ENCODE measurements at places on chromosomes 11 and 22. TPM values are rescaled to one million over a fixed set of nuclear protein-coding genes. Genes with fewer than 3 reads are reported as not detected.
A peak's percentile ranks its signal among the peaks of the same experiment; 100 is the strongest.

- DNase-seq, result no peak
Measured at GRCh38 chr11:113814181-113814580, 34.6 kb downstream of the CLDN25 start.

DNA sequence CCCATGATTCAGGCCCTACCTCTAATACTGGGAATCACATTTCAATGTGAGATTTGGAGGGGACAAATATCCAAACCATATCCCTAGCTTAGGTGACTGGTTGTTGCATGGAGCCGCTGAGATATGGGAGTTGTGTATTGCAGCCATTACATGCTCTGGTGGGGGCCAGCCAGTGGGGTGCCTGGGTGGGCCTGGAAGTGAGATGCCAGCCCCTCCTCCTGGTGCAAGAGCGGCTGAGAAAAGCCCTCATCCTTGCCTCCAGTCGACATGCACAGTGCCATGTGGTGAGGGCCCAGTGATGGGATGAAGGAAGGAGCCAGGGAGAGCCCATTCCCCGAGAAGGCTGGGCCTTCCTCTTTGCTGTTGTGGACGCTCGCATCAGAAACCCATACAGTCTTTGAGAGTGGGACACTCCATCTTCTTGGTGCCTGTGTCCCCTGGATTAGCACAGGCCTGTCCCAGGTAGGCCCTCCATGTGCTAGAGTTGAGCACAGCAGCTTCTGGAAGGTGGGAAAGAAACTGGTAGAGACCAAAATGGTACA lies 1043.0 kb downstream of the TBC1D22A start:
- no peak for DNase-seq

The GPHA2 gene
- total RNA-seq, result not detected

DNA sequence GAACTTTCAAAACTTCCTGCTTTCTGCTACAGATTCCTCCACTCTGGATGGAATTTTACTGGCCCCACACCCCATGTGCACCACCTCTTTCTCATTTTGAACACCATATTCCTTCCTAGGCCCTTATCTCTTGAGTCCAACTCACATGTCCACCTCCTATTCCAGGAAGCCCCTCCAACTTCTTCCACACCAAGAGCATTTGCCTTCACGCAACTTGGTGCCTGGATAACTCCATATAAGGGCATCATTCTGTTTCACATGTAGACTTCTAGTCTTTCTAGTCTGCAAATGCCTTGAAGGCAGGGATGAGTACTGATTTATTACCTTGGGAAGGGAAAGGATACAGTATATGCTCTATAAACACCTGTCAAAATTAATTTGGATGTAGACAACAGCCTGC lies 17.5 kb downstream of the GAB2 start:
- DNase-seq, result no peak

DNA sequence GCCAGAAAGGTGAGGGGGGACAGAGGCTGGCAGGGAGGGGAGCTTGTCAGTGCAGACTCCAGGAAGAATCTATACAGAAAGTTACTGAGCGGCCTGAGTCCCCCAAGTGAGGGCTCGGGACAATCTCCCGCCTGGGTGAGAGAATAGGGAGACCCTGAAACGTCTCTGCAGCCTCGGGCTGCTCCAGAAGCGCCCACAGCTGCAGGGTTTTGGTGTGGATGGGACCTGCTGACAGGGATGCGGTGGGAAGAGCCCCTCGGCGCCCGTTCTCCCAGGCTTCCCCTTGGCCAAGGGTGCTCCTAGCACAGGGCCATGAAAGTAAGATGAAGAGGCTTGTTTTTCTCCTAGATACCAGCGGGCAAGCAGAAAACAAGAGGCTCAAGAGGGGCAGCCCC lies 743 bp upstream of the RCE1 start:
- DNase-seq, result no peak

- DNase-seq, result no peak
Measured at GRCh38 chr11:66006891-66007176, 4.5 kb downstream of the BANF1 start.

The BTG4 gene
- not detected for total RNA-seq

- peak; percentile 95 for DNase-seq
Measured at GRCh38 chr11:27218421-27219038, 144.5 kb downstream of the CCDC34 start.

- DNase-seq, result peak; percentile 80
Measured at GRCh38 chr11:43866520-43866919, 14.1 kb upstream of the ALKBH3 start.

The TOM1 gene
- total RNA-seq, result 39.4 TPM

DNA sequence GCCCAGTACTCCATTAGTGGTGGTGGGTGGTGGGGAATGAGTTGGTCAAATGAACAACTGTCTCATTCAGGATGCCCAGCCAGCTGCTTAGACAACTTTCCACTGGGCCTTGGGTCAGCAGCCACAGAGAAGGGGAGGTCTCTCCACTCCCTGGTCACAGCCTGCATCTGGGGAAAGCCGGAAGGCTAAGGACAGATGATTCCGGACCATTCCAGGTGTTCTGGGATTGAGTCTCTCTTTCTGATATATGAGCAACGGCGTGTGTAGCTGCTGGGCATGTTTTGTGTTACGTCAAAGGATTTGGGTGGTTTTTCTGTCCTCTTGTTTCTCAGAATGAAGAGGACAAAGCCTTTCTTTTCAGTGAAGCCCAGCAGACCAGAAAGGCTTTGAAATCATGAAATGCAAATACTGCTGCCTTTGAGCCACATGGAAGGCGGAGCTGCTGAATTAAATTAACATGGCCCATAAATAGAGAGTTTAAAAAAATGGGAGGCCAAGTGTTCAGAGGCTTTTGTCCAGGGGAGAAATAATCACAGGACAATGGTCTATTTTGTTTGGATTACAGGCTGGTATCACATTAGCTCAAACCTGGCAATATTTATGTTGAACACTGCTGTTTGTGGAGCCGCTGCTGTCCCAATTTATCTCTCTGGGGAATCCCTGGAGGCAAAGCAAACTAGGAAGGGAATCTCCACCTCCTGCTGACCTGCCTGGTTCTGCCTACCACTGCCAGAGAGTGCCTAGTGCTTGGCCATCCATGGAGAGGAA lies 234.4 kb upstream of the E2F8 start:
- no peak for DNase-seq

The SYT9 gene
- not detected for total RNA-seq

The MYRF gene
- 1.6 TPM for total RNA-seq

GRCh38 chr11:7167976-7168740 lies 79.4 kb downstream of the RBMXL2 start:
- DNase-seq, result no peak

- no peak for DNase-seq
Measured at GRCh38 chr22:30021881-30022619, 58.2 kb upstream of the HORMAD2 start.

The LDHAL6A gene
- total RNA-seq, result not detected

GRCh38 chr11:108718466-108718865 lies 53.6 kb downstream of the DDX10 start:
- no peak for DNase-seq

The BTBD18 gene
- total RNA-seq, result not detected

The OVCH2 gene
- under 0.01 TPM for total RNA-seq

The XNDC1N gene
- total RNA-seq, result 7.2 TPM

DNA sequence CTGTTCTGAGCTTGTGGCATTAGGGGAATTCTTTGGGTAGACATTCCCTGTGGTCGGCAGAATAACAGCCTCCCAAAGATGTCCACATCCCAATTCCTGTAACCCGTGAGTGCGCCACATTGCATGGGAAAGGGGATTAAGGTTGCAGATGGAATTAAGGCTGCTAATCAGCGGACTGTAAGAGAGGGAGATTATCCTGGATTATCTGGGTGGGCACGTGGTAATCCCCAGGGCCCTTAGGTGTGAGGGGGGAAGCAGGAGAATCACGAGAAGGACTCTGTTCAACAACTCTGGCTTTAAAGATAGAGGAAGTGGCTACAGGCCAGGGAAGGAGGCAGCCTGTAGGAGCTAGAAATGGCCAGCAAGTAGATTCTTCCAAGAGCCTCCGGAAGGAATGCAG lies 16.0 kb downstream of the CACNG2 start:
- DNase-seq, result no peak

DNA sequence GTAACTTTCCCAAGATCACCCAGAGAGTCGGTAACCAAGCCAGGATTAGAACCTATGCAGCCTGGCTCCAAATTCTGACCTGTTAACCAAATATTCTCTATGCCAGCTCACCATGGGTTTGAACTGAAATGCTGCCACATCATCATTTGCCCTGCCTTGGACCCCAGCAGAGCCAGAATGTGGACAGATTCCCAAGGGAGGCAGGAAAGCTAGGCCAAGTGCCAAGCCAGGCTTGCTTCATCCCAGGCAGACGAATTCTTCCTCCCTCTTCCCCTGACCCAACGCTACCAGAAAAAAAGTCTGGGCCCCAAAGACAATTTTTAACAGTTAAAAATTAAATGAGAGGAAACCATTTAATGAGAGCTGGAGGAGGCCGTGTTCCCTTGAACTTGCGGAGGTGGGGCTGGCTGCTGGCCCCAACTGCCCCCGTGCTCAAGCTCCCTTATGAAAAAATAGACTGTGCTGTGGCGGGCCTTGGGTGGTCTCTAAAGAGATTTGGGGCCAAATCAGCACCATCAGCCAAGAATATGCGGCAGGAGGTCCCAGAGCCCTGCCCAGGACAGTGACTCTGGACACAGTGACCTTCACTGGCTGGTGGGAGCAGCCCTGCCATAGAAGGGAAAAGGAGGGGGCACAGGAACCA lies 184.1 kb upstream of the SYT13 start:
- DNase-seq, result no peak

DNA sequence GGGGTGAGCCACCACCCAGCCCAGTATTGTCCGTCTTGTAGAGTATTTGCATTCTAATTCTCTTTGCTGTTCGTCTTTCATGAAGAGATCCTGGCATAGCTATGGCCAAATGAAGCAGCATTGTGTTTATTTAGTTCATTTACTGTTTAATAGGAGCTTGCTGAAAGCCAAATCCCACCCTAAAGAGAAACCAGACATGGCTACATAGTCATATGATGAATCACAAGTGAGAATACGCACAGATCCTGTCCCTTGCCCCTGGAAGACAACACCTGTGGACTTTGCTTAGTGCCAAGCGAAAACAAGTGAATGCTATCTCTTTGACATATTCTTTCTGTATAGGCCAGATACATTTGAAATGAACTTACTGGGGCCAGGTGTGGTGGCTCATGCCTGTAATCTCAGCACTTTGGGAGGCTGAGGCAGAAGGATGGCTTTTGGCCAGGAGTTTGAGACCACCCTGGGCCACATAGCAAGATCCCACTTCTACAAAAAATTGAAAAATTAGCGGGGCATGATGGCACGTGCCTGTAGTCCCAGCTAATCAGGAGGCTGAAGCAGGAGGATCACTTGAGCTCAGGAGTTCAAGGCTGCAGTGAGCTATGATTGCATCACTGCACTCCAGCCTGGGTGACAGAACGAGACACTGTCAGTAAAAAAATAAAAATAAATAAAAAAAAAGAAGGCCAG lies 5.1 kb upstream of the ARFGAP3 start:
- peak; percentile 86 for DNase-seq

GRCh38 chr11:87832211-87832610 lies 343.0 kb downstream of the RAB38 start:
- no peak for DNase-seq

The GAS2 gene
- 1.9 TPM for total RNA-seq

The NPTXR gene
- 0.28 TPM for total RNA-seq

- no peak for DNase-seq
Measured at GRCh38 chr11:8624698-8625097, 30.7 kb upstream of the STK33 start.

DNA sequence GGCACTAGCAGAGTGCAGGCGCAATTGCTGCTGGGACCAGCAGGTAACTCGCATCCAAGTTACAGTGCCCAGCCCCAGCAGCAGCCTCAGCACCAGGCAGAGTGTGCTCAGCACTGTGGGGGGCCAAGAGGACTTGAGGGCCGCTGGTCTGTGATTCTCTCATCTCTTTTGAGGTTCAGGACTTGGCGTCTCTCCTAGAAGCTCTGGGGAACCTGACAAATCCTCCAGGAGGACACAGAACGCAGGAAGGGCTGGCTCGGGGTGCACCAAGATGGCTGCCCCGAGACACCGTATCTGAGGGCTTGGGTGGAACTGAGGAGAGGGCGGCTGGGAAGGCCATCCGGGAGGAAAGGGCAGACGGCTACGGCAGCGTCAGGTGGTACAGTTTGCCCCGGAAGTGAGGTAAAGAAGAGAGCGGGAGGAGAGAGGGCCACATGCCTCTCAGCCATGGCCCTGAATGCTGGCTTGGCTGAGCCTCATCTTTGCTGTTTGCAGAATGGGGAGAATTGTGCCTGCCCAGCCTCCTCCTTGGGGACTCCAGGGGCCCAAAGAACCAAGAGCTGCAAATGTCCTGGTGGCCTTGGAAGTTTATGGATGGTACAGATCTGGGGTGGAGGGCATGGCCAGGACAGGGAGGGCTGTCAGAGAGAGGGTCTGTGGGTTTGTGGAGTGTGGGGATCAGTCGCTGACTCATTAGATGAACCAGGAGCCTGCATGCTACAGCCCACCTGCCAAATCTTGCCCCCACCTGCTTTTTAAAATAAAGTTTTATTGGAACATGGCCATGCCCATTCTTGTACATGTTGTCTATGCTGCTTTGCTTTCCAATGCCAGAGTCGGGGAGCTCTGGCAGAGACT lies 78.0 kb downstream of the MYEOV start:
- no peak for DNase-seq

GRCh38 chr11:71265559-71266092 lies 13.2 kb upstream of the SHANK2 start:
- DNase-seq, result no peak

DNA sequence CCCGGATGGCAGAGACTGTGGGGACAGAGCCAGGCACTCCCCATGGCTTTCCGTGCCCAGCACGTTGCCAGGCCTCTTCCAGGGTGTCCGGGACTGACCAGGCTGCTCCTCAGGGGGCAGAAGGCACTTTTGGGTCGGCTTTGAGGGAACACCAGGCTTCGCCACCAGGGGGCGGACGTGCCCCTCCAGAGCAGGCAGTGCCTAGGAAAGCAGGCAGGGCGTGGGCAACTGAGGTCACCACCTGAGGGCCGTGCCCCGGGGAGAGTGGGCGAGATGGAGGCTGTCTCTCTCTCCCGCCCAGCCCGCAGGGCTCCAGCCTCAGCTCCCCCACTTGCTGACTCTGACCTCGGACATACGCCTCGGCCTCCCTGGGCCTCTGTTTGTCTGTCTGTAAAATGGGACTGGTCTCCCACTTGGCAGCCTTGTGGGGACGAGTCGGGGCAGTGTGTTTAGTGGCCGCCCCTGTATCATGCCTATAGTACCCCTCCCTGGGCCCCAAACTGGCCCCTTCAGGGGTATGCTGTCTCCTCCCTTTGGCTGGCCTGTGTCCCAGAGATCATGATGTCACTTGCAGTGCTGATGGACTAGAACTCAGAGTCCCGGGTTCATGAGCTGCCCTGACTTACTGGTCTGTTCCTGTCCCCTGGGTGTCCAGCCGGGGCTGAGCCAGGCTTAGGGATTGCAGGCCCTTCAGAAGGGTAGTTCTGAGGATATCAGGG lies 4.4 kb upstream of the PRR5 start:
- peak; percentile 65 for DNase-seq
